ENCODE measurements at places on chromosomes 7 and 10.

DNA sequence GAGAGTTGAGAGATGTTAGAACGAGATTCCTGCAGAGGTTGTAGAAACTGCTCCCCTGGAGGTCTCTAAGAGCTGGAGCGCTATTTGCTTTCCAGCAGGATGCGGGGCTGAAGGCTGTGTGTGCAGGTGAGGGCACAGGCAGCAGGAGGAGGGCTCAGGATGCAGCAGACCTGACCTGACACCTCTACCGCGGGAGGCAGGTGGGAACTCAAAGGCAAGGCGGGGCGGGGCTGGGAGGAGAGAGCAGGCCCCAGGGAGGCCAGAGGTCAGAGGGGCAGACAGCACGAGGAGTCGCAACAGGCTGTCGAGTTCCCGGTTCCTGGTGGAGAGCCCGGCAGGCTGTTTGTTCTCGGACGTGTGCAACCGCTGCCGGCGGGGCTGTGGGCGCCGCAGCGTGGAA lies 7.9 kb upstream of the CRTAC1 start:
- DNase-seq: no peak

DNA sequence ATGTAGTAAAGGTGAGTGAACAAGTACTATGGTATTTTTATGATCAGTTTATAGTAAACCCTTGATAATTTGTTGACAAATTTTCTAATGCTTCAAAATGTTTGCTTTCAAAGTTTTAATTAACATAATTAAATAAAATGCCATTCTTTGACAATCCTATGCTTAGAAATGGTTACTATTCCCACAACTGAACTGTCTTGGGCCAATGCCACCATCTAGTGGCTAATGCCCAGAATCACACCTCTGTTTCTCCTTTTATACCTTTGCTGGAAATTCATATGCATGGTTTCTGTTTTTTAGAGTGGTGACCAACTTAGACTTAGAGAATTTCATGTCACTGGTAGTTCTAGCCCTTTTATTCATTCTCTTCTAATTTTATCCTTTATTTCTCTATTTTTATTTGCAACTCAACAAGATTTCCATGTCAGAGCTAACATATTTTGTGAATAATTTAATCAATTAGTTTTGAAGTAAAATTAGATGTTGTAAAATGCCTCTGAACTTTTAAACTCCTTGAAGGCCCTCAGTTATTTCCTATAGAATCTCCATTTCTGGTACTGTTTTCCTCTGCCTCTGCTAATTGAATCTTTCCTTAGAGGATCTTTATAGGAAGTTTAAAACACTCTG lies 31.1 kb downstream of the PCGF5 start:
- peak; percentile 45 for DNase-seq

DNA sequence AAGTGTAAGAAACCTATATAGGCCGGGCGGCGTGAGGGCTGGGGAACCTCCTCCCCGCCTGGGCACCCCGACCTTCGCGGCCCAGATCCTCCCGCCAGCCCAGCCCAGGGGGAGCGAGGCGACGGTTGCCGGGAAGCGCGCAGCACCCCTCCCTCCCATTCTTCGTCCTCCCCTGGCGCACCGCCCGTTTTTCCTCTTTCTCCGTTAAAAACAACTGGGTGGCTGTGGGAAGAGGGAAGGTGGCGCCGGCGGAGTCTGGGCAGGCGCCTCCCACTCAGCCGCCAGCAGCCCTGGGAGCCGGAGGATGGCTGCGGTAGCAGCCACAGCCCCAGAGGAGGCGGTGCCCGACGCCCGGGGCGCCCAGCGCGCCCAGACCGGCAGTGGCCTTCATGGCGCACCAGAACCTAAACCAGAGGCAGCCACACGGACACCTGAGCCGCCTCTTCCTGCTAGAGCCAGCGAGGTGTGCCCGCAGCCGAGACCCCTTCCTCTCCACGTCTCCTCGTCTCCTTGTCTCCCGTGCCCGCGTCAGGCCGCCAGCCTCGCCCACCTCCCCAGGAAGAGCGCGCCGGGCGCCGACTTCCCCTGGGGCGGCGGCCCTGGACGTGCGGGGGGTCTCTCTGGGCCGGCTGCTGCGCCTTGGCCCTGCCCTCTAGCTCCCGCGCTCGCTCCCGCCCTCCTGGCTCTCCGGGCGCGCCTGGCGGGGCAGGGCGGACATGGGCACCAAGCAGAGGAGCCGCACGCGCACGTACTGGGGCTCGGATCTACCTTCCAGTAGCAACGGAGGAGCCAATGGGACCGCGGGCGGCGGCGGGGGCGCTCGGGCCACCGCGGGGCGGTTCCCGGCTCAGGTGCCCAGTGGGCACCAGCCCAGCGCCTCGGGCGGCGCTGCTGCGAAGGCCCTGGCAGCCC lies 32.8 kb upstream of the SFTPD start:
- peak; percentile 46 for DNase-seq

GRCh38 chr10:14328881-14329672 lies 1.6 kb downstream of the FRMD4A start:
- no peak for DNase-seq

DNA sequence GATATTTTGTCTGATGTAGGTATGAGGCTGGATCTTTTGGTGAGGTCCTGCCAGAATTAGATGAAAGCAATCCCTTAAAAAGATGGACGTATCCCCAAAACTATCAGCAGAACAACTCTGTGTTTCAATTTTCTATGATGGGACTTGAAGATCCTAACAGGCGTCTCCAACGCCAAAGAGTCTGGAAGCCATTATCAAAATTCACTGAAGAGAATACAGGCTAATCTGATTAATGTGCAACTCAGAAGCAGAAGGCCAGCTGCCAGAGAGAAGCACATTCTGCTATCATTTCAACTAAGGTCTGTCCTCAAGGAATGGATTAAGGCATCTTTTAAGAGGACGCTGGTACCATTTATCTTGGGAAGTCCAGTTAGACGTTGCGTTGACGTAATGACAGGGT lies 119.7 kb downstream of the FGFR2 start:
- no peak for DNase-seq

DNA sequence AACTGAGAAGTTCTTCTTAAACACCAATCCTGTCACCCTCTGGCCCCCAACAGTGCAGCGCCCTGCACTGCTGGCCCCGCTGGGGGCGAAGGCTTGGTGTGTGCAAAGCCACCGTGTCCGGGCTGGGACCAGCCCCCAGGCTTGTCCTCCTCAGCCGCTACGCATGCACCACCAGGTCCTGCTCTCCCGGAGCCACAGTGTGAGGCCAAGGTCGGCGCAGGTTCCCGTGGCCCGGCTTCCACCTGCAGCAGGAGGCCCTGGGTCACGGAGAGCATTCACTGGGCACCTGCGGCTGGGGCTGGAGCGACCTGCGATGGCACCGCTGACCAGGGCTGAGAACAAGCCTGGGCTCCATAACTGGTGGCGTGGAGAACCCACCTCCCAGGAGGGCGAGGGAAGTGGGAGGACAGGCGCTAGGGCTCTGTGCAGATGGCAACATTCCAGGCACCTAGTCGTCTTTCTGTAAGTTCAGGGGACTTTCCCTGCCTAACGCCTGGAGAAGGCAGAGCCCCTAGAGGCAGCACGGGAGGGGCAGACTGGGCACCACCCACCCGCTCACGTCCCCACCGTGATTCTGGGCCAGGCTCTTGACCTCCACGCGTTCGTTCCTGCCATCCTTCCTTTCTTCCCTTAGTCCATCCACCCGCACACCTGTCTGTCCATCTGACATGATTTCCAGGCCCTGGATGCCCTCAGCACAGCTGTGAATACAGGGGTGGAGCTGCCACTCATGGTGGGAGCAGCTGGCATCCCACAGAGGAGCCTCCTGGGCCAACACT lies 271.6 kb downstream of the ELFN1 start:
- no peak for DNase-seq

DNA sequence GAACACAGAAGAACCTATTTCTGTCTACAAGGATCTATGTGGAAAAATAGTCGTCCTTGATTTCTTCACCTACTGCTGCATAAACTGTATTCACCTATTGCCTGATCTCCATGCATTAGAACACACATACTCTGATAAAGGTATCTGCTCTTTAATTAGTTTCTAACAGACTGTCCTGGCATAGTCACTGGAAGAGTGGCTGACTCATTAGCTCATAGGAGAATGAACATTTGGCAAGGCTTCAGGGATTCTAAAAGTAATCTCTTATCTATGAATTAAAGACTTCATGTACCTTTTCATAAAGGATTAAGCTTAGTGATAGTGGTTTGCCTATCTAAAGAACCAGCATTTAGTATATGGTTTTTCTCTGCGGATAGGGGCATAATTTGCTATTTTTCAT lies 4.1 kb downstream of the NHLRC2 start:
- no peak for DNase-seq

- peak; percentile 55 for DNase-seq
These were observed 844 bp upstream of the KAT6B start for GRCh38 chr10:74825371-74826141.

GRCh38 chr7:2689951-2690705 lies 2.1 kb downstream of the AMZ1 start:
- no peak for DNase-seq

GRCh38 chr10:132548106-132548823 lies 10.7 kb downstream of the INPP5A start:
- DNase-seq: no peak

GRCh38 chr7:25256333-25256819 lies 28.1 kb upstream of the NPVF start:
- DNase-seq: no peak

GRCh38 chr7:112162784-112163506 lies 43.3 kb downstream of the DOCK4 start:
- DNase-seq: no peak
